Right lobe of liver (tissue), 6 donors: ENCODE measurements at places on chromosomes 3 and 15. TPM values are rescaled to one million over a fixed set of nuclear protein-coding genes. Genes with fewer than 3 reads are reported as not detected.

Gene RETNLB
- not detected for total RNA-seq

- DNase-seq = no peak
Observed at GRCh38 chr3:136620436-136620835, 131.7 kb downstream of the STAG1 start.

- peak; percentile 84 for DNase-seq
Observed at GRCh38 chr15:65384895-65385869, 7.4 kb upstream of the IGDCC3 start.

GRCh38 chr15:26148156-26148860 is 285.2 kb upstream of the ATP10A start:
- DNase-seq = no peak

Gene CYP1A1
- 1.6 TPM for total RNA-seq

DNA sequence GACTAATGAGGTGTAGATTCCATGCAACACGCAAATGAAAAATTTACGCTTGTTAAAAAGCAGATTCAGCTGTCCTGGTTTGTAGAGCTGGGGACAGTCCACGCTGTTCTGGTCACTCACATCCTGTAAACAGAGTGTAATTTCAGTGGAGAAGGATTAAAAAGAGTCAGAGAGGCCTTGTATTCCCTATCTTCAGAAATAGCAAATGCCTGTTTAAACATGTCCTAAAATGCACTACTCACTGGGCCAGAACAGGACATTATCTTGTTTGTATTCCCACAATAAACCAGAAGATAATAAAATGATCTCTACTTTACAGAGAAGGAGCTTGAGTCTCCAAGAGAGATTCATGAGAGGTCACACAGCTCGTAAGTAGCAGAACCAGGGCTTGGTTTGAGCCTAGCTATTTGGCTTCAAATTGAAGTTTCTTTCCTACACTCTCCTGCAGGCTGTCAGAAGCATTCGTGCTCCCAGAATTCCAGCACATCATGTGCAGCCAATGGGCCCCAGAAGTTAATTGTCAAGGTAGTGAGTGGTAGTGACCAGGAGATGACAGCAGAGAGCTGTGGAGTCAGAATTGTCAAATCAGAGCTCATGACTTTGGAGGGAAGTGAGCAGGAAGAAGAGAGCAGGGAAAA is 242.5 kb downstream of the ATP8B4 start:
- DNase-seq = no peak

DNA sequence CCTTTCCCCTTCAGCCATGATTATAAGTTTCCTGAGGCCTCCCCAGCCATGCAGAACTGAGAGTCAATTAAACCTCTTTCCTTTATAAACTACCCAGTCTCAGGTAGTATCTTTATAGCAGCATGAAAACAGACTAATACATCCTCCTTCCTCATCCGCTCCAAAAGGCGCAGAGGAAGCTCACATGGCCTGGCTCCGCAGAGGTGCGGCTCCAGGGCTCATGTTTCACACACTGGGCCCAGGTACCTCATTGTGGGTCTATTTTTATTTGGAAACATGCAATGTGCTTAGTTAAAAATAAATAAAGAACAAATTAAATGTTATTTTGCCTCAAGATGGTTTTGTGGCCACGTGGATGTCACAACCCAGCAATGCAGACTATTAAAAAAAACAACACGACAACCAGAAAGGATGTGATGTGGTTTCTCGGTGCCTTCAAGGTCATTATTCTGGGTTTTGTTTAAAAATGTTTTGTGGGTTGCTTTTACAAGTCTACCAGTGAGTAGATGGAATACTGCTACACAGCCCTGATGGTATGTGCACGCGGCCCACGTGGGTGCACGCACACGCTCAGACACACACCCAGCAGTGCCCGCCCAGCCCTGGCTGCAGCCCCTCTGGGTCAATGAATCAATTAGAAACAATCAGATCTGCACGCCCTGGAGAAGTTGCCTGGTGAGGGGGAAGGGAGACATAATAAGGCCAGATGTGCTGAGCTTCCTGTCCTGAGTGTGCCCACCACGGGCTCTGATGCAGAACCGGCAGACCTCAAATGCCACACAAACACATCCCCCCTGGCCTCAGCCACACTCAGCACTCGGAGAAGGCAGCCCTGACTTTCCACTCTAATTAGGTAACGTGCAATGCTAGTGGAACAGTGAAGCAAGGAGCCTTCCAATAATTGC is 140.1 kb downstream of the ADAMTS17 start:
- no peak for DNase-seq

GRCh38 chr3:125200731-125201139 is 11.8 kb downstream of the SLC12A8 start:
- no peak for DNase-seq

DNA sequence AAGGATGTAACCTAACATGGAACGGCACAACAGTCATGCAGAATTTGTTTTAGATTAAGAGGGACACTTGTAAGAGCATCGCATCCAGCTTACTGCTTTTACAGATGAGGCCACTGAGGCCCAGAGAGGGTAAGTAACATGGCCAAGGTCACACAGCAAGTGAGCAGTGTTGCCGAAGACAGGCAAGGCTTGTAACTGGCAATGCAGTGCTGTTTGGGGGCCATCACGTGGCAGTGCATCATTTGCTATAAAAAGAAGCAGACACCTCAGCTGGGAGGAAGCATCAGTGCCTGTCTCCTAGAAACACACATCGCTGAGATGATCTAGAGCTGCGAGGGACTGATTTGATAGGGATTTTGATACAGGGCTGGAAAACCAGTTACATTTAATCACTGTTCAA is 108.2 kb upstream of the PROK2 start:
- DNase-seq = no peak

- peak; percentile 48 for DNase-seq
Observed at GRCh38 chr3:36124118-36124796, 256.0 kb upstream of the STAC start.

GRCh38 chr15:86139828-86140227 is 60.2 kb downstream of the AGBL1 start:
- no peak for DNase-seq

GRCh38 chr15:96340598-96341512 is 10.4 kb downstream of the NR2F2 start:
- DNase-seq = no peak

GRCh38 chr3:10964537-10965167 is 27.9 kb upstream of the SLC6A1 start:
- DNase-seq = no peak

DNA sequence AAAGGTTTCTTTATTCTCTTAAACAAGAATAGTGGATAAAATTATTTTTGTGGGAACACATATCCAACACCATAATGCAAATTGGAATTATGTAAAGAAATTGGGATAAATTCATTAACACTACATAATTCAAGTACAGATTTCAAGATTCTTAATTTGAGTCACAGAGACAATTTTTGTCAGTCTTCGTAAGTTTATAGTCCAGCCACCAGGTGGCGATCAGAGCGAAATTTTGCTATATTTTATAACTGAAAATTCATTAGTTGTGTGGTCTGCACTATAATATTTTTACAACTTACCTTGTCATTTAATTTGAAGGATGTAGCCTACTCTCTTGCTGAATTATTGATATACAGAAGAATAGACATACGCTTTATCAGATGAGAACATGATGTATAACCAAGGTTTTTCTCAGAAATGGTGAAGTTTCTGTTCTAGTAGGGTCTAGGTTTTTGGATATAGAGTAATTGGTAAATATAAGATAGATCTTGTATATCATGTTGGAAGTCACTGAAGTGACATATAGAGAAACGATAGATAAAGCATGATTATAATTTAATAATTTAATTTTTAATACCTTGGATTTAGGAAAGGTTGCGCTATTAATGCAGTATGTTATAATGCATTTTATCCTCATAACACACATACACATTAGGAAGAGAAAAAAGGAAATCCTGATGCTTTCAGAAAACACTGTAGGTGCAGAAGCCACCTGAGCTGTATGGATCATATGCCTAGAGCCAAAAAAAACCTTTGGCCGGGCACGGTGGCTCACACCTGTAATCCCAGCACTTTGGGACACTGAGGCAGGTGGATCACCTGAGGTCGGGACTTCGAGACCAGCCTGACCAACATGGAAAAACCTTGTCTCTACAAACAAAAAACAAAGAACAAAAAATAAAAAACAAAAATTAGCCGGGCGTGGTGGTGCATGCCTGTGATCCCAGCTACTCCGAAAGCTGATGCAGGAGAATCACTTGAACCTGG is 31.7 kb downstream of the PLSCR4 start:
- DNase-seq = no peak

Gene MCF2L2
- 0.12 TPM for total RNA-seq

- DNase-seq = no peak
Observed at GRCh38 chr15:82850731-82851130, 41.3 kb downstream of the WHAMM start.
